Aorta (tissue), 5 donors: ENCODE measurements at places on chromosomes 4 and X.

DNA sequence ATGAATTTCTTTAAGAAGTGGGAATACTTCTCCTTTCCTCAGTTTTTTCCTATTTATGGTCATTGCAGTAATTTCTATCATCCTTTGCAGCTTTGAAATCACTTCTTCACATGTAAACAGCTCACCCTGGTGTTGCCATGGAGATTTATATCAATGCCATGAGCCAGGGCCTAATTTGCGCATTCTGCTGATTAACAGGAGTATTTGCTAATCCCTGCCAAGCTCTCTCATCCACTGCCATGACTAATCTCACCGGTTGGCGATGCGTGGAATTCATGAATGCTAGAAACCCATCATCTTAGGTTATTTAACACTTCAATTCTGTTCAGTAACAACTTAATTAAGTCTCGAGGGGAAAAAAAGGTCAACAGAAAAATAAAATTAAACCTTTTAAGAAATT, 11.8 kb upstream of the FGF13 start:
- no peak for DNase-seq

DNA sequence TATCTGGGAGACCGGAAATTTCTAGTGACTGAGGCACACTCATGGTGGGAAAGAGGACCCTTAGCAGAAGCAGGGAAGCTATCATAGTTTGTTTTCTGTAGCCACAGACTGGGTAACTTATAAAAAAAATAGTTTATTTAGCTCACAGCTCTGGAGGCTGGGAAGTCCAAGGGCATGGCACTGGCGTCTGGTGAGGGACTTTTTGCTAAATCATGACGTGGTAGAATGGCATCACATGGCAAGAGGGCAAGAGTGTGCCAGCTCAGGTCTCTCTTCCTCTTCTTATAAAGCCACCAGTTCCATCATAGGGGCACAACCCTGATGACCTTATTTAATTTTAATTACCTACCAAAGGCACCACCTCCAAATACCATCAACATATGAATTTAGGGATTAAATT, 13.3 kb downstream of the APLN start:
- peak; percentile 22 for DNase-seq

DNA sequence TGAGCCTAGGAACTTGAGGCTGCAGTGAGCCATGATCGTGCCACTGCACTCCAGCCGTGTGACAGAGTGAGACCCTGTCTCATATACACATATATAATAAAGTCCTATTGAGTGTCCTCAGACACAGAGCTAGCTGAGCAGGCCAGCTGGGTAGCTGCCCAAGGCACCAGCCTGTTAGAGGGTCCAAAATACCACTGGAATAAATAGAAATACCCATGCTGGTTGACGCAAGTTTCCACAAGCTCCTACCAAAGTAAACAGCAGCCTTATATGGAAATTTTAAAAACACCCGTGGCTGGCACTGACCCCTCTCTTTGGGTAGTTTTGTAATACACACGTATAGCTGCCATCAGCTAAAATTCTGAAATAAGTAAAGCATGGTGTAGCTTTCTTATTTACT, 348.6 kb downstream of the BCOR start:
- peak; percentile 69 for DNase-seq

GRCh38 chr4:139863531-139863930, 197.9 kb downstream of the MGST2 start:
- no peak for DNase-seq
